ENCODE measurements at places on chromosomes 13 and 19. TPM values are rescaled to one million over a fixed set of nuclear protein-coding genes. Genes with fewer than 3 reads are reported as not detected.

LRRC4B gene
- 14.2 TPM for polyA plus RNA-seq

LIM2 gene
- polyA plus RNA-seq: 0.18 TPM

GRCh38 chr13:22091222-22091970 lies 420.5 kb downstream of the FGF9 start:
- no peak for DNase-seq

GRCh38 chr13:32549788-32550187 lies 11.2 kb upstream of the N4BP2L2 start:
- DNase-seq: no peak

- no peak for DNase-seq
Observed at GRCh38 chr13:43046259-43046658, 22.9 kb downstream of the DNAJC15 start.
